ENCODE measurements at places on chromosomes 6 and 20.

DNA sequence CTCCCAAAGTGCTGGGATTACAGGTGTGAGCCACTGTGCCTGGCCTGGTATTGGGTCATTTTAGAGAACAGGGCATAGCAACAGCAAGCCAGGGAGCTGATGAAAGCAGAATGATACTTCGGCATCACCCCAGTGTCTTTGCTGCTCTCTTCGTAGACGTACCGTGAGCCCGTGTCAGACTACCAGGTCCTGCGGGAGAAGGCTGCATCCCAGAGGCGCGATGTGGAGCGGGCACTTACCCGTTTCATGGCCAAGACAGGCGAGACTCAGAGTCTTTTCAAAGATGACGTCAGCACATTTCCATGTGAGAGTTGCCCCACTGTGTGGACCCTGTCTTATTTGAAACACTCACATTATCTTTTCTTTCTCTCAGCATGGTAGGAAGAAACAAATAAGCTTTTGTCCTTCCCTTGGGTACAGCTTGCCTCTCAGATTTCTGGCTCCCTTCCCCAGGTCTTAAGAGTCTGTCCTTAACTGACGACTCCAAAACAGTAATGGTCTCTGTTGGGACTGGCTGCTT lies 15.9 kb downstream of the TAF8 start:
- no peak for DNase-seq

DNA sequence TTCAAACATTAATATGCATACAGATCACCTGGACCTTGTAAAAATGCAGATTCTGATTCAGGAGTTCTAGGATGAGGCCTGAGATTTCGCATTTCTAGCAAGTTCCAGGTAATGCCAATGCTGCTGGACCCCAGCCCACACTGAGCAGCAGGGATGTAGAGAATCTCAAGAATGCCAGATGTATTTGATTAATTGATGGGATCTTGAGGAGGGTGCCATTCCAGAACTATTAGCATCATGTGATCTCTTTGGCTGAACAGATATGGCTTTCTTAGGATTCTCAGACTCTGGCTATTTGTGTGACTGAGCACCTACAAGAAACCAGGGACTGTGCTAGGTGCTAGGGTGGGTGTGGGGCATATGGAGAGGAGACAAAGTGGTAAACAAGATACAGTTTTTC lies 16.5 kb upstream of the SNX3 start:
- no peak for DNase-seq

GRCh38 chr6:100620085-100620840 lies 155.5 kb upstream of the SIM1 start:
- DNase-seq, result no peak

DNA sequence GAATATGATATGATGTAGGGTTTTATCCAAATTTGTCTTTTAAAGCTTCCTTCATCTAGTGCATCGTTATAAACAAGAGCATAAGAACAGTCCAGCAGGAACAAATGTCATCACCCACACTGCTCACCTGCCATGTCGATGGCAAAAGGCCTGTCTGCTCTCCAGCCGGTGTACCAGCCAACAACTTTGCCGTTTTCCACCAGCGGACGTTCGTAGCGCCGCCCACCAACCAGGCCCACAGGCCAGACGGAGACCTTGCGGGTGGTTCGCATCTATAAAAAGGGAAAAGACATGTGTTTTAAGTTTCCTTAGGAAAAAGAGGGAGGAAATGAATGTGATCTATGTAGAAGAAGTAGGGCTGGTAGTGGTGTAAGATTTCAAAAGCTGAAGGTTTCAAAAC lies 62.9 kb downstream of the B3GAT2 start:
- DNase-seq, result no peak

GRCh38 chr6:69314001-69314400 lies 482.8 kb downstream of the LMBRD1 start:
- no peak for DNase-seq

DNA sequence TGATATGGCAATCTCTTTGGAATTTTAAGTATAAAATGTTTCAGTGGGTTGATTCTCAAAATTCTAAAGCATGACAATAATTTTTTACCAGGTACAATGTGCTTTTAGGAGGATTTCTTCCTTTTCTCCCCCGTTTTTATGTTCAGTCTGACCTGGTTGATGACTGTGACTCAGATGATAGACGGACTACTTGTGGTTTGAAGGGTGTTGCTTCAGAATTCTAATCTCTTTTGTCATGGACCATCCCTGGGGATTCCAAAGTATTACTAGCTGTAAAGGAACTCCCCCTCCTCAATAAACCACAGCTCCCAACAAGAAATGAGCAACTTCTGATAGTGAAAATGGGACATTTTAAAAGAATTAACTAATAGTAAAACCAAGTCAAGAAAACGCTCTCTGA lies 34.9 kb upstream of the TNFAIP3 start:
- peak; percentile 33 for DNase-seq

DNA sequence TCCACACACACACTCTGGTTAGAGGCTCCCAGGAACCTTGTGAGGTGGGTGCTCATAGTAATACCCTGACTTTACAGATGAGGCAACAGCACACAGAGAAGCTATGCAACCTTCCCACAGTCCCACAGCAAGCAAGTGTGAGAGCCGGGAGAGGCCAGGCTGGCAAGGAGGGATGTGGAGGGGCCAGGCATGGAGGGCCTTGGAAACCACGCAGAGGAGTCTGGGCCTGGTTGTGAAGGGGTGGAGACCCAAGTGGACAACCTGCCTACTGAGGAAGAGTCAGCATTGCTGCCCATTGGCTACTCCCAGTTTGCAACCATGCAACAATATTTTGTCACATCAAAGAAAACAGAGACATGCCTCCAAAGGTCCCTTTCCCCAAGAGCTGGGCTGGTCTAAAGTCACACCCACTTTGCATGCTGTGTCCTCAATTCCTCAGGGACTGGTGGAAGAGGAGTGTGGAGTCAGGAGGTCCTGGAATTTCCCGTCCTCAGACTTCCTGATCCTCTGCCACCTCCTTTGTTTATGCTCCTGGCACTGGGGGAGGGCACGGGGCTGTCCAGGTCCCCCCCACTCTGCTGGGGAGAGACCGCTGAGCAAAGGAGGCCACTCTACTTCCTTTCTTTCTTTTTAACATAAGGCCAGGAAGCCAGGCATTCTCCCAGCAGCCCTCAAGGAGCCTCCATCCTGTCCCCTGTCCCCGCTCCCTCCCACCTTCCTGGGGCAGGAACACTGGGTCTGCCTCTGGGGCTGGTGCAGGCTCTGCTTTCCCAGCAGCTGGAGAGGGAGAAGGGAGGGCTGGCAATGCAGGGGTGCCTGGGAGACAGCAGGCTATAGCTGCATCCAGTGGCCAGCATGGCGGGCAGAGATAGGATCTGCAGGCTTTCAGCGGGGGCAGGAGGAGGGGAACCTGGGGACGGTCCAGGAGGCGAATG lies 68.3 kb downstream of the NOL4L start:
- no peak for DNase-seq

GRCh38 chr6:118092086-118092485 lies 185.0 kb downstream of the SLC35F1 start:
- no peak for DNase-seq

GRCh38 chr6:82908661-82909060 lies 157.0 kb downstream of the UBE3D start:
- DNase-seq, result no peak

DNA sequence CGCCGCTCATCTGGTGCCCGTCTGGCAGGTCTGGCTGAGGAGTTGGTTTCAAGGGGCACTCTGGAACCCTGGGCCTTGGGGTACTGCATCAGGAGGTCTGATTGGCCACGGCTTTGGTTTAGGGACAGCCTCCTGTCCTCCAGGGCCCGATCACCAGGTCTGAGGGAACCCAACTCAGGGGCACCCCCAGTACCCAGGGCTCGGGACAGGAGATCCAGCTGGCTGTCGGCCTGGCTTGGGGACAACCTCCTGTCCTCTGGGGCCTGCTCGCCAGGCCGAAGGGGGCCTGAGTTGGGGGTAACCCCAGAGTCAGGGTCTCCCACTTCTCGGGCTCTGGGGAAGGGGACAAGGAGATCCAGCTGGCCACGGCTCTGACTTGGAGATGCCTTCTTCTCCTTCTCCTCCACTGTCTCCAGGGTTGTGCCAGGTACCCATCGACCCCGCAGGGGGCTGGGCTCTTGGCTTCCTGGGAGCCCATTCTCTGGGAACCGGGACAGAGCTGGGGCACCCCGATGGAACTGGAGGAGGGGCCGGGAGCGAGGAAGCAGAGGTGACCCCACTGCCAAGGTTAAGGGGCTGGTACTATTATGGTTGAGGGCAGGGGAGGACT lies 2.4 kb upstream of the EIF6 start:
- no peak for DNase-seq

GRCh38 chr6:87944541-87944954 lies 103.1 kb upstream of the SPACA1 start:
- DNase-seq, result no peak

DNA sequence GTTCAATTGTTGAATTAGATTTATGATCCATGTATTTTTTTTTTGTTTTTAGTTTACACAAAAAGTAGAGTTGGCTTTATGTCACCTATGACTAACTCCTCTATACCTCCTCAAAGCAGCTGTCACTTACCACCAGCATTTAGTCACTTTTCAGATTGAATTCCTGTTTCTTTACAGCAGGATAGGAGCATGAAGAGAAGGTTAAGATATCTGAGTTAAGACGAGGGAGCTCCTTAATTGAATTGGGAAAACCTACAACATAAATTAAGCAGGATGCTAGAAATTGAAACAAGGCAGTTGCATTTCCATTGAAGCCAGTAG lies 237.2 kb downstream of the FARS2 start:
- no peak for DNase-seq

- no peak for DNase-seq
Measured at GRCh38 chr6:115004982-115005381, 662.2 kb upstream of the HS3ST5 start.

DNA sequence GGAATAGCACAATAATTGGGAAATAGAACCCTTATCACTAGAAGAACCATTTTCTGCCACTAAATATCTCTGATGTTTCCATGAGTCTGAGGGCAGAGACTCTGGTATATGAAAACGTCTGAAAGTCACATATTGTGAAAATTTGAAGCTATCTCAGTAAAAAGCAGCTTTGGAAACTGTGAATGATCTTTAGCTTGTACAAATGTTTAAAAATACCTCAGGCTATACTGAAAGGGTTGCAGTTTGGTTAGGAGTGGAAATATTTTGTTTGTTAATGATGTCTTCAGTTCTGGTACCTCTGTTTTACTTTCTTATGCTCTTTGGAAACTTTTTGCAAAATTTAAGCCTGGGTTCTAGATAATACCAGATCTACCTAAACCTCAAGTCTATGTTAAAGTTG lies 135.0 kb downstream of the SLC16A10 start:
- no peak for DNase-seq

DNA sequence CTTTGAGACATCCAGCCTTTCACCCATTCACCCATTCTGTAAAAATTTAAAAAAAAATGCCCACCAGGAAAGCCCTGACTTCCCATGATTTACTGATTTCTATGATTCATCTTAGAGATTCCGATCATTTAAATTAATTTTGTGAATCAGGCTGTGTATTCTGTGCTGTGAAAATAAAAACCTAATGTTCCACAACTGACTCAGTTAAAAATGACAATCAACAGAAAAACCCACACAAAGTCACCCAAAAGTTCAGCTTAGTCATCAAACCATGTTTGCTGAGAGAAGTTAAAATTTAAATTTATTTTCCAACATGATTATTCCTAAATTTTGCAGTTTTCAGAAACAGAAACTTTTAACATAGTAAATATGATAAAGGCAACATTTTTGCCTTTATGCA lies 509.9 kb downstream of the TENT5A start:
- DNase-seq, result no peak

DNA sequence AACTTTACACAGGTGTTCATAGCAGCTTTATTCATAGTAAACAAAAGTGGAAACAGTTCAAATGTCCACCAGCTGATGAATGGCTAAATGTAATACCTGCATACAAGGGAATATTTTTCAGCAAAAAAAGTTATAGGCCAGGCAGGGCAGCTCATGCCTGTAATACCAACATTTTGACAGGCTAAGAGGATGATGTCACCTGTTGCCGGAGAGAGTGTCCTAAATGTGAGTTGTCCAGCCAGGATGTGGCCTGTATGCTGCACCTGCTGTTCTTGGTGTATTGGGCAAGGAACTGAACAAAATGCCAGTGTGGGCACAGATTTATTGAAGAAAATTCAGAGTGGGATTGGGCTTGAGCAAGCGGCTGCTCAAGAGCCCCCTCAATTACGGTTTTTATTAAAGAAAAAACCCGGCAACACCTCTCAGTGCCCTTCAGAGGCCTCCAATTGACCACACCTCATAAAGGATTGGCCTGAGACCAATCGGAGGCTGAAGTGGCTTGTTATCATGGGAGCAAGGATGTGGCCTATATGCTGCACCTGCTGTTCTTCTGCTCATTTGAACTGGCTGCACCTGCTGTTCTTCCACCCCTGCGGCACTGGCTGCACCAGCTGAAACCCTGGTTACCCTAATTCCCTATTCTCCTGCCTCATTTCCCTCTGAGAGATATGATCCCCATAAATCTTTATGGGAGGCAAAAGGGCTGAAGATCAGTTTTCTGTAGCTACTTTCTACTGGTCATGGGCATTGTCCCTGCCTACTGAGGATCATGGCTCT lies 164.3 kb upstream of the PROKR2 start:
- DNase-seq, result no peak

DNA sequence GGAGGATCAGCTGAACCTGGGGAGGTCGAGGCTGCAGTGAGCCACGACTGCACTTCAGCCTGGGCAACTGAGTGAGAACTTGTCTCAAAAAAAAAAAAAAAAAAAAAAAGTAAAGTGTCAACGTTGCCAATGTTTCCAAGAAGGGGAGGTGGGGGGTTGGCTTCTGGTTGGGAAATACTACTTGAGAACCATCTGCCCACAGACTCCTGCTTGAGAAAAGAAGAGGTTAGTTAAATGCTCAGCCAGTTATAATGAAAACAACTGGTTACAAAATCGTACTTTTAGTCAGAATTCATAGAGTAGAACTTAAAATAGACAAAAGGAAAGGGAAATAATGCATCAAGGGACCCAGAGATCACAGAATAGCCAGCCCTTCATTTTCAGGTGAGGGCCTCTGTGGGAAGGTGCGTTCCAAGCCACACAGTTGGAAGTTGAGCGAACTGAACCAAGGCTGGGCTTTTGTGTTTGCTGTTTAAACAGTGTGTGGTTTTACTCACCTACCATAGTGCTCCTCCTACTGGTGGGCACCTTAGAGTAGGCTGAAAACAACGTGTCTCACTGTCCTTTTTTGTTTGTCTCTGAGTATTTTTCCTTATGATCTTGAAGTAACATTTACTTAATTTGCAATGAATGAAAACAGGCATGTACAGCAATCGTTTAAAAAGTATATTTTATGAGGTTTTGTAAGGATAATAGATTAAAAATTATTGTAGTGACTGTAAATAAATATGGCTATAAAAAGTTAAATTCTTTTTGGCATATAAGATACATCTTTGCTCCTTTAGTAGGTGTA lies 200.7 kb downstream of the BCAS1 start:
- no peak for DNase-seq

- no peak for DNase-seq
Measured at GRCh38 chr20:44028003-44028730, 113.5 kb downstream of the TOX2 start.

DNA sequence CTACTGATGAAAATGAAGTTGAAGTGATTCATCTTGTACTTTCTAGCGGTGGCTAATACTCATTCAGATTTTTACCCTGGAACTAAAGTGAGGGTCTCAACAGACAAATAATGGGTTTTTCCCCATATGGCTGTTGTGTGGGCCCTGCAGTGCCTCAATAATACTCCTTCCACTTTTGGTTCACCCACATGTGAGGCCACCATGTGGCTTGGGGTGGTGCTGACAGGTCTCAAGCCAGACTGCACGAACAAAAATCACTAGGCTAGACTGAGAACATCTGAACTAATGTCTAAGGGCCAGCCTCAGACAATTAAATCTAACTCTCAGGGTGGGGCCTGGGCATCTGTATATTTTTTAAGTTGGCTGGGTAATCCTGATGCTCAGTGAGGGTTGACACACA lies 7.9 kb upstream of the COL12A1 start:
- no peak for DNase-seq

Measured in H54 (cell line).